B cell (primary cell): ENCODE measurements at places on chromosomes 2 and 18. TPM values are rescaled to one million over a fixed set of nuclear protein-coding genes. Genes with fewer than 3 reads are reported as not detected.

AOX1 gene
- 0.18 TPM in 1 of 2 replicates, not detected in the other for polyA plus RNA-seq

SGPP2 gene
- 0.52 and 1.5 TPM in 2 replicates for polyA plus RNA-seq

SERPINB4 gene
- not detected in 2 replicates for polyA plus RNA-seq

LOXHD1 gene
- polyA plus RNA-seq = not detected in 2 replicates

DNA sequence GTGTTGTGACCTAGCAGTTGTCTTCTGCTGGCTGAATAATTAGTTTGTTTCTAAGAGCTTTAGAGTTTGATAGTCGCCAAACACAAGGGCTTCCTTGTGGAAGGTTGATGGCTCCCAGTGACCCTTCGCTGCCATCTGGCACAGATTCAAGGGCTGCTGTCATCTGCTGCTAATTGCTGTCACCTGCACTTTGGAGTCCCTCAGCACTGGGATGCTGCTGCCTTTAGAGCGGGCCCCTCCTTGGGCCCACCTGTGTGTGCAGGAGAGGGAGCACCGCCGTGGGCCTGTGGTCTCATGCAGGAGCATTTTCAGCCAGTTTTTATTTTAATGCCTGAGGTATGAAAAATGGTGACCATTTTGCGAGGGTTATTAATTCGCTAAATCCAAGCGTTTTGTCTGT, 154.0 kb upstream of the NFATC1 start:
- DNase-seq = no peak

- no peak for DNase-seq
Observed at GRCh38 chr18:3919396-3920061, 469.6 kb downstream of the TGIF1 start.

- no peak for DNase-seq
Observed at GRCh38 chr18:6088432-6088831, 193.1 kb upstream of the TMEM200C start.

DNA sequence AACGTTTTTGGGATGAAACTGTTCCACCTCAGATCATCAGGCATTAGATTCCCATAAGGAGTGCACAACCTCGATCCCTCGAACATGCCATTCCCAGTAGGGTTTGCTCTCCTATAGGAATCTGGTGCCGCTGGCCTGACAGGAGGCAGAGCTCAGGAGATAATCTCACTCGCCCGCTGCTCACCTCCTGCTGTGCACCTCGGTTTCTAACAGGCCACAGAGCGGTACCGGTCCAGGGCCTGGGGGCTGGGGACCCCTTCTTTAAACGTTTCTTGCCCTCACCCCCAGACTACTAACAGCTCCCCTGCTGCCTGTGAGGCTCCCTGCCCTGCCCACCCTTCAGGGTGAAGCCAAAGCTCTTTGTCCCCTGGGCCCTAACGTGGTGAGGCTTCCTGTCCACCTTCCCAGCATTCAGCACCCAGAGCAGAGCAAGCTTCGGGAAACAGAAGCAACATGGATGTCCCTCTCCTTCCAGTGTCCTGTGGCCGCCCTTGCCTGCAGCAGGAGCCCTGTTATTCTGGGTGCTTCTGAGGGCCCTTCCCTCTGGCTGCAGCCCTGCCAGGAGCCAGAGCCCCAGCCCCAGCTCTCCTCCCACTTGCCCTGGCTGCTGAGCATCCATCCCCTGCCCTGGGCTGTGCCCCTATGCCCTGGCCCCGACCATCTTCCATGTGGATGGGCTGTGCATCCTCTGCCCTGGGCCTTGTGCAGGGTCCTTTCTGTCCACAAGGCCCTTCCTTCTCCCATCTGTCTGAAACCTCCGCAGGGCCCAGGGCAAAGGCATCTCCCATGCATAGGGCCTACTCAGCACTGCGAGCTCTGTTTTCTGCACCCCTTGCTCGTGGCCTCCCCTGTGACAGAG, 140.1 kb downstream of the MBP start:
- no peak for DNase-seq
